ENCODE measurements at places on chromosomes 7 and 10. TPM values are rescaled to one million over a fixed set of nuclear protein-coding genes. Genes with fewer than 3 reads are reported as not detected.

TEX47 gene
- not detected for total RNA-seq

SLC39A12 gene
- not detected for total RNA-seq

PPP1R3C gene
- total RNA-seq = 0.07 TPM

TBATA gene
- not detected for total RNA-seq

CABCOCO1 gene
- total RNA-seq = not detected

ZNF727 gene
- not detected for total RNA-seq

KEL gene
- total RNA-seq = 0.76 TPM

COL28A1 gene
- total RNA-seq = not detected

LAMB4 gene
- total RNA-seq = not detected

SPDYE11 gene
- not detected for total RNA-seq

SPDYE17 gene
- not detected for total RNA-seq

SLC16A9 gene
- 2.9 TPM for total RNA-seq

PLEKHS1 gene
- total RNA-seq = 0.22 TPM

LIPJ gene
- total RNA-seq = not detected

PDLIM1 gene
- 28.1 TPM for total RNA-seq

SOSTDC1 gene
- not detected for total RNA-seq

SH2D4B gene
- total RNA-seq = 0.17 TPM

TMEM196 gene
- total RNA-seq = not detected

CRYGN gene
- not detected for total RNA-seq

GFRA1 gene
- not detected for total RNA-seq

SRRM3 gene
- total RNA-seq = not detected

MGAM2 gene
- total RNA-seq = not detected

TYW1B gene
- total RNA-seq = 3.9 TPM

LIPN gene
- total RNA-seq = not detected

CREB5 gene
- total RNA-seq = not detected

GIMAP1 gene
- 27.2 TPM for total RNA-seq

OIT3 gene
- not detected for total RNA-seq

TMEM184A gene
- not detected for total RNA-seq

LRRC61 gene
- total RNA-seq = 41.6 TPM

HECW1 gene
- total RNA-seq = not detected

EMX2 gene
- not detected for total RNA-seq
